ENCODE measurements at places on chromosomes 7 and 10.
A peak's percentile ranks its signal among the peaks of the same experiment; 100 is the strongest.

- no peak for DNase-seq
Measured at GRCh38 chr10:28533186-28533564, 257 bp downstream of the WAC start.

DNA sequence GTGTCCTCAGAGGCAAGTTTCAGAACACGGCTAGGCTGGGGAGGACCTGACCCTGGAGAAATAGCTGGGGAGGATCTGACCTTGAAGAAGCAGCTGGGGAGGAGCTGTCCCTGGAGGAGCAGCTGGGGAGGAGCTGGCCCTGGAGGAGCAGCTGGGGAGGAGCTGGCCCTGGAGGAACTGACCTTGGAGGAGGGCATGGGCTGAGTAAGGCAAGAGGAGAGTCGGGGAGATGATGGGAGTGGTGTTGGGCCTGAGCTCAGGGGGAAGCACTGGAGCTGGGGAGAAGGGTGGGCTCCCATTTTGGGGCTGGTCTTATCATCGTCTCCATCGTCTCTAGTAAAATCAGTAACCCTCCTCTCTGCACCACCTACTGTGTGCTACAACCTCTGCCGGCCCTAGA is 179.8 kb upstream of the SHH start:
- no peak for DNase-seq

- DNase-seq, result peak; percentile 94
Measured at GRCh38 chr7:101882595-101883564, 65.5 kb downstream of the CUX1 start.

DNA sequence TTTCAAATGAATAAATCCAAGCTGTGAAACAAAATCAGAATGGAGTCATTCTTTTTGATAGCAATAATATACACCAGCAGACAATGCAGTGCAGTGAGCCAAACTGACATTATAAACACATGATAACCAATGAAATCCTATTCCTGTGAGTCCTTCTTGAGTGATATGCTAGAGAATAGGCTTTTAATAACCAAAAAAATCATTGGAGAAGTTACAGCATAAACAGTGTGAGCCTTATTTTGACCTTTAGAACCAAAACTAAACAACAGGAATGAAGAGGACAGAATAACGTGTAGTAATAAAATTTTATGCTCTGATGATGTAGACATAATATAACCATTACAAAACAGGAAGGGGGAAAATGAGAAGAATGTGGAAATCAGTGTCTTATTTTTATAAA is 8.7 kb downstream of the HUS1 start:
- no peak for DNase-seq

- no peak for DNase-seq
Measured at GRCh38 chr10:98431016-98431415, 15.7 kb downstream of the HPS1 start.

GRCh38 chr10:633279-634245 is 55.9 kb downstream of the DIP2C start:
- DNase-seq, result no peak

GRCh38 chr10:43931308-43931930 is 282.7 kb upstream of the ZNF32 start:
- no peak for DNase-seq

DNA sequence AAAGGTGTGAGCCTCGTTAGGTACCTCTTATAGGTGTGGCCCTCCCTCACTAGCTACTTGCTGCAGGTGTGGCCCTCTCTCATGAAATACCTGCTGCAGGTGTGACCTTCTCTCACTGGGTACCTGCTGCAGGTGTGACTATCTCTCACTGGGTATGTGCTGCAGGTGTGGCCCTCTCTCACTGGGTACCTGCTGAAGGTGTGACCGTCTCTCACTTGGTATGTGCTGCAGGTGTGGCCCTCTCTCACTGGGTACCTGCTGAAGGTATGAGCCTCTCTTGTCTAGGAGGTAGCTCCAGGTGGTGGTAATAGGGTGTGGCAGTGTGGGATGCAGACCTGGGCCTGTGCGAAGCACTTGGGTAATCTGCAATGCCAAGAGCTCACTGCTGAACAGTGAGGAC is 170.7 kb upstream of the PLPP4 start:
- DNase-seq, result no peak

DNA sequence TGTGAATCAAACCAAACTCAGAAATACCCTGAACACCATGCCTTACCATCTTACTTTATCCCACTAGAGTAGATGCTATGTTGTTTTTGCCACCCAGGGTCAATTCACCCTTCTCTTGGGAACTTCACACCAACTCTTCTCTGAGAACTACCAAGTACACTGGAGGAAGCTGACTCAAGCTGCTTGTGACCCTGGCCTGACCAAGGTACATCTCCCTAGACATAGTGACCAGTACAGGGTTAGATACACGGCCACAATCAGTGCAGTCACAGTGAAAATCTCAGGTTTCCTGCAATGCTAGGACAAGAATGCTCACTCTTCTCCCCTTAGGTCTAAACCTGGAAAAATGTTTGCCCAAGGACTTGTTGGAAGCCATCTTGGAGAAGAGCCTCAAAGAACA is 31.8 kb downstream of the EZH2 start:
- no peak for DNase-seq

GRCh38 chr10:80152820-80153219 is 20.3 kb downstream of the PLAC9 start:
- DNase-seq, result no peak

- DNase-seq, result peak; percentile 56
Measured at GRCh38 chr10:68208424-68209042, 23.4 kb downstream of the ATOH7 start.

DNA sequence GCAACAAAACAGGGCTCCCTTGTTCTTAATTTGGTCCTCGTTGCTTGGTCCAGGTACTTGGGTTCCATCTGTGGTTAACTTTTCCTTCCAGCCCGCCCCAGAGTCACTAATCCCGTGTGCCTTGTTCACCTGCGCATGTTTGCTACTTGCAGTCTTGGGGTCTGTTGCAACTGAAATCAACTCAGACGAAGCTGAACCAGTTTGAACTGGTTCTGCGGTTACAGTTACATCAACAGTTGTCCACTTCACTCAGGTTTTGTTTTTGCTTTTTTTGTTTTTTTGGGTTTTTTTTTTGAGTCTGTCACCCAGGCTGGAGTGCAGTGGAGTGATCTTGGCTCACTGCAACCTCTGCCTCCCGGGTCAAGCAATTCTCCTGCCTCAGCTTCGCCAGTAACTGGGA is 34.7 kb downstream of the TRRAP start:
- no peak for DNase-seq

- no peak for DNase-seq
Measured at GRCh38 chr7:41063116-41063515, 639.8 kb downstream of the INHBA start.

All from astrocyte of the cerebellum (primary cell).